ENCODE measurements at places on chromosomes 1 and 21. TPM values are rescaled to one million over a fixed set of nuclear protein-coding genes. Genes with fewer than 3 reads are reported as not detected.

The HSD3B1 gene
- 0.29 TPM for polyA plus RNA-seq

The KRTAP12-2 gene
- polyA plus RNA-seq: not detected

DNA sequence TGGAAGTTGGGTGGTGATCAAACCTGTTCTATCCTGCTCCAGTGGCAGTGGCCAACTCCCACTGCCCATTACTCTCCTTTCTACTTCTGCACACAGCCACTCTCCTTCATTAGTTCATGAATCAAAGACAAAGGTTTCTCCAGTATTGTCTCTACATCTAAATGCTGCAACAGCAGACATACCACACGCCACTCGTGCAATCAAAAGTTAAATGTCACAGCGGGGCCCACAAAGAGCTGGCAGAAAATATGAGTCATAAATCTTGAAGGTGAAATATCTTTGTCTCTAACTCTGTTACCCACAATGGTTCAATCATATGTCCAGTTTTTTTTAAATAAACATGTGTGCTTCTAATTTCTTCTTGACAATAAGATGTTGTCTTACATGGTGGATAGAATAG lies 13.3 kb downstream of the APCS start:
- no peak for DNase-seq

GRCh38 chr21:43976661-43977060 lies 35.4 kb upstream of the TRAPPC10 start:
- DNase-seq: no peak

- DNase-seq: no peak
Observed at GRCh38 chr1:234659538-234659937, 49.6 kb upstream of the IRF2BP2 start.

Measured in muscle of back (tissue), 13 donors.